HTR-8/SVneo (cell line): ENCODE measurements at places on chromosomes 6 and 20.
A peak's percentile ranks its signal among the peaks of the same experiment; 100 is the strongest.

GRCh38 chr6:170132011-170132521, 158.8 kb downstream of the DLL1 start:
- DNase-seq, result no peak

DNA sequence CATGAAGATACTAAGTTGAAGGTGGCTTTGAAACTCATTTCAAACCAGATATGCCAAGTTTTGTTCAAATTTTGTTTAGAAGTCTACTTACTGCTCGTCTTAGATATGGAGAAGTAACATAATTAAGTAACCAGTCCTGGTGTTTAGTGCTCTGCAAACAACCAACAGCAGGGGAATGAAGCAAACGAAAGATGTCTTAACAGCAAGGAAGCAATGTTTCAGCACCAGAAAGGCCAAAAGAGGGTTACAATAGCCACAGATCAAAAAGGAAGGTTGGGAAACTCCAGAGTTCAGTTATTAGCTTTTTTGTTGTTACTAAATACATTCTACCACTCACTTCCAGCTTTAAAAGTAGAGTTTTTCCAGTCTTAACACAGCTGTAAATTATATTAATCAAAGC, 45.1 kb downstream of the LHFPL5 start:
- DNase-seq, result no peak

DNA sequence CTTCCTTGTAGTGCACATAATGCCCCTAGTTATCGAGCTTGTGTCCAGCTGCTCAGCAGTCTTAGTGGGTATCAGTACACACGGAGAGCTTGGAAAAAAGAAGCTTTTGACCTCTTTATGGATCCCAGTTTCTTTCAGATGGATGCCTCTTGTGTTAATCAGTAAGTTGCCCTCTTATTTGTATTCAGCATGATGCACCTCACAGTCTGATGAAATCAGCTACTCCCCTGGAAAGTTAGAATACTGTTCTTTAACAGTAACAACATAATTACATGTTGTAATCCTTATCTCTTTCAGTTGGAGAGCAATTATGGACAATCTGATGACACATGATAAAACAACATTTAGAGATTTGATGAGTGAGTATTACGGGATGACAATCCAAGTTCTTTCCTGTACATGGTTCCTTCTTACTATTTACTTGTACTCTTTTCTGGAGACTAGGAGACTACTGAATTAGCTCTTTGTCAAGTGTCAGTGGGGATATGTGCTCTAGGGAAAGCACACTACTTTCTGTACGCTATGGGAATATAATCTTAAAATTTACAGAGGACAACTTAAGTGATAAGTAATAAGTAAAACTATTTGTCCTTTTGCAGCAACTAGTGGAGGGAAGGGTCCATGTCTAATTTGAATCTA, 39.1 kb downstream of the PGM3 start:
- no peak for DNase-seq

DNA sequence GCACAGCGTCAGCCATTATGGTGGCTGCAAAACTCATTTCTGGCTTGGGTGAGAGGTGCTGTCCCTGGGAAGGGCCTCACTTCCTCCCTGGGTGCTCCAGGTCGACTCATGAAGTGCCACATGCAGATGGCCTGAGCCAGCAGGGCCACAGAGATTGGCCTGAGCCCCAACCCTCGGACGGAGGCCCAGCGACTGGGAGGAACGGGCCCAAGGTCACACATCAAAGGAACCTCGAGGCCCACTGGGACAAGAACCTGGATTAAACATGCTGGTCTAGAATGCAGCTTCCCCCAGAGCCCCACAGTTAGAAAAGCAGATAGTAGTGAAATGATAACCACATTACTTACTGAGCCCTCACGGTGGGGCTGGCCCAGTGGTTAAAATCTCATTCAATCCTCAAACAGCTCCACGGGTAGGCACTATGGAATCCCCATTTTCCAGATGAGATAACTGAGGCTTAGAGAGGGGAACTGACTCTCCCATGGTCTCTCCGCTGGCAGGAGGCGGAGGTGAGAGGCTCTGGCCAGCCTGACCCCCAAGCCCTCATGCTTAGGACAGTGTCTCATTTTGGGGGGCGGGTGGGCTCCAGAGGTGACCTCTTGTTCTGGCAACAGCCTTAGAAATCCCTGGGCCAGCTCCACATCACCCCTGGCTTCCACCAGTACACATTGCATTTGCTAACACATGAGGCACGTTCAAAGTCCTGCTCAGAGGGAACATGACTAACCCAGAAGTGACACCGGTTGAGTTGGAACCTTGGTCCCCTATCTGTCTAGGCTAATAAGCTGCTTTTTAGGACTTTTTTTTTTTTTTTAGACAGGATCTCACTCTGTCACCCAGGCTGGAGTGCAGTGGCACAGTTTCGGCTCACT, 53.0 kb downstream of the SRC start:
- DNase-seq, result no peak

- no peak for DNase-seq
These were observed 83.8 kb downstream of the FOXF2 start for GRCh38 chr6:1473166-1473565.

DNA sequence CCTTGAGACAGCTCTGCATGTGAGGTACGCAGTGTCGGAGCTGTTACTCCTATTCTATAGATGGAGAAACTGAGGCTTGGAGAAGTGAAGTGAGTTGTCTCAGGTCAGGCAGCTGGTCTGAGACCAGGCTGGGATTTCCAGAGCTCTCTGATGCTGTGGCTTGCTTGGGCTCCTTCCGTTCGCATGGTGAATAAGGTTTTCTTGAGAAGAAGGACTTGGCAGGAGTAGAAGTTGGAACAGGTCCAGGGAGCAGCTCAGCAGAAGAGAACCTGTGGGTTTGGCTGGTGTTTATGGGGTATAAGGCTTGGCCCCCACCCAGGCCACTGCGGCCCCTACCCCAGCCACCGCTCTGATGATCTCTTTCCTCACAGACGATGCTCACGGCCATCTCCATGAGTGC, 7.4 kb downstream of the SLC12A5 start:
- DNase-seq, result no peak

DNA sequence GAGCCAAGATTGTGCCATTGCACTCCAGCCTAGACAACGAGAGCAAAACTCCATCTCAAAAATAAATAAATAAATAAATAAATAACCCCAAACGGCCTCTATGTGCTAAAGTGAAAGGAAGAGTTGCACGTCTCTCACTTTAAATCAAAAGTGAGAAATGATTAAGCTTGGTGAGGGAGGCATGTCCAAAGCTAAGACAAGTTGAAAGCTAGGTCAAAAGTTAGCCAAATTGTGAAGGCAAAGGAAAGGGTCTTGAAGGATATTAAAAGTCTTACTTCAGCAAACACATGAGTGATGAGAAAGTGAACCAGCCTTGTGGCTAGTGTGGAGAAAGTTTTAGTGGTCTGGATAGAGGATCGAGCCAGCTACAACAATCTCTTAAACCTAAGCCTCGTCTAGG, 14.3 kb downstream of the ZBP1 start:
- no peak for DNase-seq

GRCh38 chr6:141752677-141753076, 380.0 kb upstream of the GJE1 start:
- no peak for DNase-seq

- peak; percentile 40 for DNase-seq
These were observed 117.6 kb downstream of the DST start for GRCh38 chr6:56524891-56525703.

GRCh38 chr6:148885136-148885865, 138.5 kb downstream of the UST start:
- peak; percentile 34 for DNase-seq
